Muscle of arm (tissue), 14 donors: ENCODE measurements at places on chromosomes 7 and 10. TPM values are rescaled to one million over a fixed set of nuclear protein-coding genes. Genes with fewer than 3 reads are reported as not detected.
A peak's percentile ranks its signal among the peaks of the same experiment; 100 is the strongest.

Gene OTUD1
- 21.9 TPM for polyA plus RNA-seq

Gene SH2D4B
- polyA plus RNA-seq, result not detected

Gene GBX1
- 2.1 TPM for polyA plus RNA-seq

Gene NUP205
- polyA plus RNA-seq, result 35.0 TPM

Gene PTF1A
- polyA plus RNA-seq, result not detected

Gene CFAP58
- polyA plus RNA-seq, result 1.2 TPM

Gene TEX47
- not detected for polyA plus RNA-seq

Gene INSIG1
- polyA plus RNA-seq, result 21.0 TPM

Gene RGR
- 21.1 TPM for polyA plus RNA-seq

DNA sequence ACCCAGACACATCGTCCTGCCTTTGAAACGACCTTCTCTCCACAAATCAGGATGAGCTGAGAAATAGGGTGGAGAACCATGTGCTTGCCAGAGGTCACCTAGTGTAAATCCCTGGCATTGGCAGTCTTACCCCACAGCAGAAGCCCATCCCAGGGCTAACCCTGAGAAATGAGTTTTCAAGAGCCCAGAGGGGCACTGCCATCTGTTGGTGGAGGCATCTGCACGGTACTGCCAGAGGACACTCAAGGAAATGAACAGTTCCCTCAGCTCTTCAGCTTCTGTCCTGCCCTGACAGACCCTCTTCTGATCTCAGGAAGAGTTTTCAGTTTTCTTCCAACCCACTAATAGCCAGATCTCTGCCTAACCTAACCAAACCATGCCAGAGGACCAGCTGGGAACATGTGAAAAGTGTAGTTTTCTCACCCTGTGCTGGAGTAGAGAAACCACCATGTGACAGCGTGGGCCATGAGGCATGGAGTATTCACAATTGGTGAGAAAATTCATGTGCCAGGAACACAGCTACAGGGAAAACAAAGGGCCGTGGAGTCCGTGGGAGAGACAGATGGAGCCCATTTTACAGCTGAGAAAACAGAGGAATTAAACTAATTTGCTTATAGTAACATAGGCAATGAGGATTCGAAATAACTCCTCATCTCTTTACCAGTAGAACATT is 37.7 kb upstream of the ITPRID1 start:
- DNase-seq, result no peak

DNA sequence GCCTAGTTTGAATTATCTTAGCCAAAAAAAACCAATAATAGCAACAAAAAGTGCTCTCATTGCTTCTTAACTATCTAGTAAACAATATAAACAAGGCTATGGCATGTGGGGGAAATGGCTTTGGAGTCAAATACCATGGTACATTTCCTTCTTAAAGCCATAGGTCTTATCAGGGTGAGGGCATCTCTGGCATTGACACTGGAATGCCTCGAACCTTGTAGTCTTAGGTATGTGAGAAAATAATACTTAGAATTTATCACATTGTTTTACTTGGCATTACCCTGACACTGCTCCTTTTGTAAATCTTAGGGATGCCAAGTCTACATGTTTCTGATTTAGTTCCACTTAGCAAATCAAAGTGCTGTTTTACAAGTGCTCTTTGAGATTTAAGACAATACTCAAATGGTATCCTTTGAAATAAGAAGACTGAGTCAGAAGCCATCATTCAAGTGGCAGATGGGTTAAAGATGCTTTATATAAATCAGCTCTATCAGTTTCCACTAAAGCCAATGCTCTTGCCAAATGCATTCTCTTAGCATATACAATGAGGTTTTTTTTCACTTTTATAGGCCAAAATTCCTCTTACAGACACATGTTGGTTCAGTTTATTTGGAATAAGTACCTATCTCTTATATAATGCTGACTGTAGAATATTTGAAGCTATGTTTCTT is 155.2 kb downstream of the HPSE2 start:
- no peak for DNase-seq

- no peak for DNase-seq
Observed at GRCh38 chr10:1629326-1630198, 107.8 kb downstream of the ADARB2 start.

DNA sequence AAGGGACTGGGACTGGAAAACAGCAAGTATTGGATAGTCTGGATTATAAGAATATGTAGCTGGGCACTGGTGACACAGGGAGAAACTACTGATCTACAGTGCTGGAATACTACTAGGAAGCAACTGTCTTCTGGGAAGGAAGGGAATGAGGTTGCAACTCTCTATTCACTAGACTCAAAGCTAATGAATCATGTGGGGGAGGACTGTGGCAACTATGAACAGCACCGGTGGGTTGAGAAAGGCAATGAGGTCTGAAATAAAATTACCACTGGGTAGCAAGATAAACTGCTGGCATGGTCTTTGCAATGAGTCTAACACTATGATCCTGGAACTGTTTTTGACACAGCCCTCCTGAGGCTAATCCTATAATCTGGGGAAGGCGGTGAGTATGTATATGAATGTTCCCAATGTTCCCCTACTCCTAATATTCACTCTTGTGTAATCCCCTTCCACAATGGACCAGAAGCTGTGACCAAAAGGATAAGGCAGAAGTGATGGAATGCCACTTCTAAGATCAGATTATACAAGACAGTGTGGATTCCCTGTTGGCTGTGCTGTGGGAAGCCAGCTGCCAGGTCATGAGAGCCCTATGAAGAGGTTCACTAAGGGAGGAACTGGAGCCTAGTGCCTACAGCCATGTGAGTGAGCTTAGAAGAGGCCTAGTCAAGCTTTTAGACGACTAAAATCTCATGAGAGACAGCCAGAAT is 101.3 kb upstream of the DNAJB12 start:
- DNase-seq, result no peak

- DNase-seq, result peak; percentile 98
Observed at GRCh38 chr10:132331601-132332432, at the start of gene LRRC27. Gene LRRC27 (plus strand): TSS chr10:132332193. CDS start chr10:132333525, 1,332 bp downstream.

DNA sequence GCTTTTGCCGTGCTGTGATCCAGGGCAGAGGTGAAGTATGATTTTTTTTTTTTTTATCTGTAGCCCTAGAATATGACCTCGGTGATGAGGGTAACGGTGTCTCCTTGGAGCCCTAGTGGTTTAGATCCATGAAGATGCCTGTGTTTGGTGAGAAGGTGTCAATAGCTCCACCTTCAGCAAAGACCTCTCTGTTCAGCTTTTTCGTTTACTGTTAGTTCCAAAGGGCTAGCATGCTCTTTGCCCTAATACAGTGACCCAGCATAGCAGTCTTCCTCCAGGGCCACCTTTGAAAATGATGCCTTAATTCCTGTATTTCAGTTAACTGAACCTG is 746 bp upstream of the MRPS16 start:
- no peak for DNase-seq

- DNase-seq, result no peak
Observed at GRCh38 chr7:72391821-72392377, 20.2 kb downstream of the CALN1 start.

GRCh38 chr10:107451047-107451446 is 286.5 kb upstream of the SORCS1 start:
- DNase-seq, result no peak

DNA sequence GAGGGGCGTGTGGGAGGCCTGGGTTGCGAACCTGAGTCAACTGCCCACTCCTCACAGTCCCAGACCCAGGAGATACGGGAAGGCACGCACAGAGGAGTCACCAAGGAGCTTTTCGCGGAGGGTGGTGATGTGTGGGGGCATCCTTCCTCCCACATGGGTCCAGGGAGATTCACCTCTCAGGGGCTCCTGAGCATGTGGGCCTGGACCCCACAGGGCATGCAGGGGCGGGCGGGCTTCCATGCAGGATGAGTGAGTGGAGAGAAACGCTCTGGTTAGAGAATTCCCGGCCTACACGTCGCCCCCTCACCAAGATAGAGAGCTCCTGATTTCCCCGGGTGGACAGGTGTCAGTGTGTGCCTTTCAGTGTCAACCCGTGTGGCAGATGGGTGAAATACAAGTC is 641.7 kb upstream of the FZD8 start:
- DNase-seq, result no peak

GRCh38 chr7:144468990-144469732 is 65.7 kb upstream of the NOBOX start:
- peak; percentile 48 for DNase-seq

DNA sequence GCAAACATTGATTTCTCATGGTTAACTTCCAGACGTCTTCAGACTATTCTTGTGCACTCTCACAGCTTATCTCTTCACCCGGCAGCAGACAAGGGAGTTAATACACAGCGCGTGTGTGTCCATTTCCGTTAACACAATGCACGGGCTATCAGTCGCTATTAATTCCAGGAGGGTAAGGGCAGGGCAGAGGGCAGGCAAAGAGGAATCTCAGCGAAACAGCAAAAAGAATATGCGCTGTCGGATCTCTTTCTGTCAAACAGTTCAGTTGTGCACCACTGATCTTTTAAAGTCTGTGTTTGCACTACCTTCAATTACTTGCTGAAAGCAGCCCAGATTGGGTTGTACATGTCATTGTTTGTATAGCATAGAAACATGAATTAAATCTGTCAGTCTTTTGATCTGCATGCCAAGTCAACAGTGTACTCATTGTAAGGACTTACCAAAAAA is 41.1 kb upstream of the CABCOCO1 start:
- DNase-seq, result no peak

DNA sequence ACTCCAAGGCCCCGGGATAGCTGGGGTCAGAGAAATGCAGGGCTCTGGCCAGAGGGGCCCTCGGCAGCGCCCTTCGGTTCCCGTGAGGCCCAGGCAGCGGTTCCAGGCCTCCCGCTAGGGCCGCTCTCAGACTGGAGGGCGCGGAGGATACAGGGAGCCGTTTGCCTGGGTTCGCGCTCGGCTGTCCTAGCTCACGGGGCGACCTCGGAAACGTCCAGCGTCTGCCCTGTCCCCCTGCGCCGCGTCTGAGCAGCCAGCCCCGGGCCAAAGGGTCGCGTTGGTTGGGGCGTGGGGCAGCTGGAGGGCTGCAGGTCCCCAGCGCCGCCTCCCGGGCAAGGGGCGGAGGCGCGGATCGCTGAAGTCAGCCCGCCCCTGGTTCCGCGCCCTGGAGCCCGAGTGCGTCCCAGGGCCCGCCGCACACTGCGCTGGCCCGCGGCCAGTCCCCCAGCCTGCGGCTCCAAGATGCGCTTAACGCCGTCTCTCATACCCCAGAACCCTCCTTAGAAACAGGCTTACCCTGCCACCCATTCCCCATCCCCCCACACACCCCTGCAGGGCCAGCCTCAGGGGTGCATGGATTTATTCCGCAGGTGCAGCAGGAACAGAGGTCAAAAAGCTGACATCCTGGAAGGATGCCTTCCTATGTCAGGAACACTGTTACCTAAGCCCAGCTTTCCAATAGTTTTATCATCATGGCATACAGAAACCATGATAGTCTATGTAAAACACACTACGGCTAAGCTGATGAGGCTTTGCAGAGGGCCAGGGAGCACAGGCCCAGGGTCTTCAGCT is 22.1 kb upstream of the OPN4 start:
- DNase-seq, result no peak

DNA sequence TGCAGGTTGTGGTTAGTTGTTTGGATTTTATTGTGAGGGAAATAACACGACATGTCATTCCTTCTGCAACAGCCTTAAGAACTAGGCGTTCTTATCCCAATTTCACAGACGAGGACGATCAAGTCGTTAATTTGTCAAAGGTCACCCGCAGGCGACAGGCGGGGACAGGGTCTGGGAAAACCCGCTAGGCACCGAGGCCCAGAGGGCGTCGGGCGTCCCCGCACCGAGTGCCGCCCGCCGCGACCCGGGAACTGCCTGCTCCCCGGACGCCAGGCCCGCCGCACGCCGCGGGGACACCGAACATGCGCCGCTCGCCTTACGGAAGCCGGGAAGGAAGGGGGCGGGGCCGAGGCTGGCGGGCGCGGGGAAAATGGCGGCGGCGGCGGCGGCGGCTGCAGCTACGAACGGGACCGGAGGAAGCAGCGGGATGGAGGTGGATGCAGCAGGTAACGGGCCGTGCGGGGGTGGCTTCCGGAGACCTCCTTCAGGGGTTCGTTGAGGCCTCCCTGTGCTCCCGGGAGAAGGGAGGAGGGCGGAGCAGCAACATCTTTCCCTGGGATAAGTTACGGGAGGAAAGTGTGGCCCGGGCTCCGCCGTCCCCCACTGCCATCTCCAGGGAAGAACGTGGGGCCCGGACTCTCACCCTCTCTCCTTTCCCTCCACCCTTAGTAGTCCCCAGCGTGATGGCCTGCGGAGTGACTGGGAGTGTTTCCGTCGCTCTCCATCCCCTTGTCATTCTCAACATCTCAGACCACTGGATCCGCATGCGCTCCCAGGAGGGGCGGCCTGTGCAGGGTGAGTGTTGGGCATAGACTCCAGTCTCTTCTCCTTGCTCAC is at the start of gene COPS6:
COPS6 (plus strand) TSS at position 349 of the 837 bp plus-strand sequence; CDS start at position 371, 22 bp downstream.
- peak; percentile 83 for DNase-seq

DNA sequence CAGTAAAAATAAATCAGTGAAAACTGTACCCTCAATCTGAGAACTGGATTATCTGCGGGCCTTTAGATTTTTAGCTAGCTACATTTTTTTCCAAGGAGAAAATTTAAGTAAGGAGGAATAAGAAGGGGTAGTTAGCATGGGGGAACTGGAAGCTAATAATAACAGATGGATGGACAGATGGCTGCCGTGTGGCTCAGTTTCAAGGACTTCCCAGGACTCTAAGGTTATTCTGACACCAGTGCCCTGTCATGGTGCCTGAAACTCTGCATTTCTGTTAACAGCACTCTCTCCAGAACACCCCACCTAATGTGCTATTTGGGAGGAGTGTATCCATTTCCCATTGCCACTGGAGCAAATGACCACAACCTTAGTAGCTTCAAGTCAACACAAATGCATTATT is 75.7 kb upstream of the PDE1C start:
- no peak for DNase-seq

GRCh38 chr7:156503196-156503595 is 137.4 kb upstream of the RNF32 start:
- DNase-seq, result no peak

DNA sequence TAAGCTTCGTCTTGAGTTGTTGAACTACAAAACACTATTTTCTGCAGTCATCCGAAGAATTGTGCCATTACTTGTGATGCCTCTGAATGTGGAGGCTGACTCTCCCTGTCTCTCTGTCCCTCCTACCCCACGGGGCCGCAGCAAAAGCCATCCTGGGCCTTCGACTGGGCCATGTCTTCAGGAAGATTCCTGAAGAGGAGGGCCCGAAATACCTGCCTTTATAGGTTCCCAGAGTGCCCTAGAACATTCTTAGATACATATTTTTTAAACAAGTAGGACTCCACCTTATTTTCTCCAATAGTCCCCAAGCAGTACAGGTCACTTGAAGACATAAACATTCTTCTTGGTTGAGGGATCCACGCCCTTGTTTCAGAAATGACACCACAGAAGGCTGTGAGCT is 8.1 kb downstream of the IGFBP3 start:
- no peak for DNase-seq

GRCh38 chr7:117889611-117890010 is 16.4 kb upstream of the CTTNBP2 start:
- DNase-seq, result no peak

DNA sequence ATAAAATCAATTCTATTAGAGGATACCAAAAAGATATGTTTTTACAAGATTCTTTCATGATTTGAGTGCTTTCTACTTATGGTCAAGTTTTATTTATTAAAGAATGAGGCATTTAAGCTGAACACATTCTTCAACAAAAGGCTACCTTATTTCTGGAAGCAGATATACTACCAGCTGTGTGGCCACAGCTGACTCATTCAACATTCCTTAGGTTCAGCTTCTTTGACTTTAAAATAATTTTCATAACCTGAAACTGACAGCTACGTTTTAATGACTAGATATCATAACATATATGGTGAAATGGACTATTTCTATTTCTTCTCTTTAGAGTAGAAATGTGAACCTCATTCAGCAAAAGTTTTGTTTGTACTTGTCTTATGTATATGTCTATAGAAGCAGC is 414.2 kb upstream of the SEMA3C start:
- DNase-seq, result no peak
